ENCODE measurements at places on chromosomes 7 and 10.

GRCh38 chr10:19299645-19300044, 251.0 kb downstream of the MALRD1 start:
- DNase-seq: no peak

- no peak for DNase-seq
Observed at GRCh38 chr7:5670183-5670935, 111.1 kb downstream of the RNF216 start.

DNA sequence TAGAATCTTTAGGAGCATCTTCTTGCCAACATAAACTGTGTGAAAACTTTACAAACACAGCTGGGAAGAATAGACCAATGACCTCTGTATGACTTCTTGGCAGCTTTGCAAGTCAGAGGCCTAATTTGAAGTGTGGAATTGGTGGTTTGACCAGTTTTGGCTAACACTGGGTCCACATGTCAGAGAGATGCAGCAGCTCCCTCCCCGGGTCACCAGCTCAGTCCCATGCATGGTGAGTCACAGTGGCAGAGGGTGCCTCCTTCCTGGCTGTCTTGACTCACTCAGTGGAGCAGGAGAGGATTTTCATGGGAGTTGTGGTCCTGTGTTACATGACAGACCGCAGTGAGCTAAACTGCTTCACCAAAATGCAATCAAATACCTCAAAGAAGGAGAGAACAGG, 8.2 kb upstream of the STARD3NL start:
- DNase-seq: no peak

DNA sequence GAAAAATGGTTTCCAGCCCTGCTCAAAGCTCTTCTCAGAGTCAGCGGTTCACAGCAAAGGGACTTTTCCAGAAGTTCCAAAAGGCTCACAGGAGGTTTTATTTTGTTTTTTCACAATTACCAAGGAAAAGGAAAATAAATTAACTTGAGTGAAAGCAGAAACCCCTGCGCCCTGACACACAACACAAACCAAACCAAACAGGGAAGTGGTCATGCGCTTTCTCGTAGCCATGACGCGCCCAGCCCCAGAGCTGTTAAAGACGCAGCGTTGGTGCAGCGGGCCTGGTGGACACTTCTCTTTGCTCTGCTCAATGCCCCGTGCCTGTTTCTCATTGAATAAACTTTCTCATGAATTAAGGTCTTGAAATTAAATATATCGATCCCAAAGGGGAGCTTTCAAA, 134.4 kb upstream of the LYZL2 start:
- no peak for DNase-seq

- no peak for DNase-seq
Observed at GRCh38 chr7:125020801-125021200, 91.2 kb upstream of the POT1 start.

- no peak for DNase-seq
Observed at GRCh38 chr10:116118847-116119246, 154.2 kb downstream of the GFRA1 start.

- no peak for DNase-seq
Observed at GRCh38 chr7:101502466-101503098, 126.5 kb downstream of the MYL10 start.

- no peak for DNase-seq
Observed at GRCh38 chr10:50937230-50937907, 51.9 kb upstream of the A1CF start.

- no peak for DNase-seq
Observed at GRCh38 chr7:27161721-27162560, 3.4 kb downstream of the HOXA9 start.
